ENCODE measurements at places on chromosomes 13 and 19.

- peak; percentile 74 for DNase-seq
These were observed 330.3 kb upstream of the MIR17HG start for GRCh38 chr13:91017031-91017668.

DNA sequence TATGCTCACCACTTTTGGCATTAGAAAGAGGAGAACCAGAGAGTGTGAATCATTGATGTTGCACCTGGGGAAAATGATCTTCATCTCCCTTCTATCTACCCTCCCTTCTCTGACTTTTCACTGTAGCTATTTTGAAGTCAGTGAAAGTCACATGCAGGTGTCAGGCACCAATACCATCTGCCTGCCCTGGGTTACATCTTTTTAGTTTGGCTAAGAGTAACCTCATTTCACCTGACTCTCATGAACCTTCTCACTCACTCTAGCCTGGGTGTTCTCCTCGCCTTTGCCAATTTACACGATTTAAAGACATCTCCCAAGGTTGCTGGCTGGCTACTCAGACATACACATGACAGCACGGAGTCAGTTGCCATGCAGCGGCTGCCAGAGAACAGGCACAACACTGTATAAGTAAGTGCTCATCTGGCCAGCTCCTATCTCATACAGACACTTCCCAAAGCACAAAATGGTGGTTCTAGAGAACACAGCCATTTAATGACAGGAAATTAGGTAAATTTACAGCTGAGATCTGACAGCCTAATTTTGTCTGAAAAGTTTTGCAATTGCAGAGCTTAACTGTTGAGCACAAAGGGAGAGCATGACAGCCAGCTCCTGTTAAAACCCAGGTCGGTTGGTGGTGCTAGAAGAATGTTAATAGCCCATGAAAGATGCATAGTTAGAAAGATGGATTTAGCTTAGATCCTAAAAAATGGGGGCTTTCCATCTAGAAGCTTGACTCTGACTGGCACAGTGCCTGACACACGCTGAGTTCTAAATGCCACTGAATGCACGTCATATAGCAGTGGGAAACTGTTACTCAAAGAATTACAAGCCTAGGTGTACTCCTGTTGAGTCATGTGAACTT, 32.5 kb downstream of the LCP1 start:
- no peak for DNase-seq

- DNase-seq = no peak
These were observed 333.6 kb downstream of the DLEU7 start for GRCh38 chr13:50509771-50510441.

DNA sequence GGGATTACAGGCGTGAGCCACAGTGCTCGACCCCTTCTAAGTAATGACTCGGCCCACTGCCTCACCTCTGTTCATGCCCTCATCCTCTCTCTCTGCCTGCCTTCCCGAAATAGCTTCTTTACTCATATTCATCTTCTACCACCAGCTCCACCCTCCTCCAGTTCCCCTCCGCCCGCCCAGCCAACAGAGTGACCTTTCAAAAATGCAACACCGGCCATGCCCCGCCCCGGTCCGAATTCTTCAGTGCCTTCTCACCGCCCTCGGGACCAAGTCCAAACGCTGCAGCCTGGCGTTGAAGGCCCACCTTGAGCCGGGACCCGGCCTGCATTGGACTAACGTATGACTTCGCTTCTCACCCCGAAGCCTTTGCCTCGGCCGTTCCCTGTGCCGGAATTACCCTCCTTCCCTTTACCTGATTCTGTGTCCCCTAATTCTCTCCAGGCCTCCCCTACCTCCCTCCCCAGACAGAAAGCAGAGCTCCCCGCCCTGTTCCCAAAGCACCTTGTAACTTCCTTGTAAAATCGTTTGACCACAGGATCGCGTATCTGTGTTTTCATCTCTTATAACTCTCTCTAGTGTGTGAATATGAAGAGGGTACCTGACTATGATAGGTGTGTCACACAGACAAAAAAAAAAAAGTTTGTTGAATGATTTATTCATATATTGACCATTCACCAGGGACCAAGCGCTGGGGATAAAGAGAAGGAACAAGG, 8.1 kb upstream of the MUC16 start:
- DNase-seq = no peak

All from NCI-H1417 treated with DMSO at 0.1 percent for 48 hours (cell line).